ENCODE measurements at places on chromosomes 3 and 15. TPM values are rescaled to one million over a fixed set of nuclear protein-coding genes. Genes with fewer than 3 reads are reported as not detected.

- no peak for DNase-seq
Measured at GRCh38 chr3:56939834-56940233, 120.6 kb upstream of the SPATA12 start.

DNA sequence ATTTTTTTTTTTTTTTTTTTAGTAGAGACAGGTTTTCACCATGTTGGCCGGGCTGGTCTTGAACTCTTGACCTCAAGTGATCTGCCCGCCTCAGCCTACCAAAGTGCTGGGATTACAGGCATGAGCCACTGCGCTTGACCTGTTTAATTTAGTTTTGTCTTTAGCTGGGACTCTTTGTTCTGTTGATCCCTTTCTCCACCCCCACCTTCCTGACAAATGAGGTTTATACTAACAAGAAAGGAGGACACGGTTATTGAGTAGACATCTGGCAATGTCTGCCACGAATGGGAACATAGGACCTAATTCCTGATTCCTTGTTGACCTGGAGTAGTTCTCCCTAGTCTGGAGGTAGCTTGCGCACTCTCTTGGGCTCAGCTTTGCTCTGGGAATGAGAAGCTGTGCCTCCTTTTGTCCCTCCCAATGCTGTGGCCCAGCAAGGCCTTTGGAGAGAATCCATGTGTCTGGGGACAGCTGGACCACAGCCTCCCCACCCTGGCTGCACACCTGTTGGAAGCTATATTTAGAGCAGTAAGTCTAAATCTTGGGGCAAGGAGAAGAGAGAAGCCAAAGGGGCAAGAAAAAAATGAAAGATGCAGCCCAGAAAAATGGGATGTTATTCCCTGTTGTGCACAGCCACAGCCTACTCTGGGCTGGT, 53.2 kb upstream of the ADPGK start:
- no peak for DNase-seq

DNA sequence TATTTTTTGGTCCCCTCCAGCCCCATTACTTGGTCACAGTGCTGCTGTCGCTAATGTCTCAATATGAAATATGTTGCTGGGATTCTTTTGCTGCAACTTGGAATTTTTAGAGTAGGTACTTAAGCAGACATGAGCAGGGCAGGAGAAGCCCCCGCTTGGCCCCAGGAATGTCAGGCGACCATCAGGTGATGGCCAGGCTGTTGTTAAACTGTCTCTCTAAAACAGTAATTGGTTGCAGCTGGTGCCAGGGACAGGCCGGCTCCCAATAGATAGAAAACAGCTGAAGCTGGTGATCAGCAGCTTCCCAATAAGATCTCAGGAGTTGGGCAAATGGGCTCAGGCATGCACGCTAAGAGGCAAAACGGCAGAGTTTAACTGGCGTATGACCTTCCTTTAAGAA, 329.9 kb upstream of the TBL1XR1 start:
- DNase-seq = no peak

FEZF2 gene
- total RNA-seq = not detected

DNA sequence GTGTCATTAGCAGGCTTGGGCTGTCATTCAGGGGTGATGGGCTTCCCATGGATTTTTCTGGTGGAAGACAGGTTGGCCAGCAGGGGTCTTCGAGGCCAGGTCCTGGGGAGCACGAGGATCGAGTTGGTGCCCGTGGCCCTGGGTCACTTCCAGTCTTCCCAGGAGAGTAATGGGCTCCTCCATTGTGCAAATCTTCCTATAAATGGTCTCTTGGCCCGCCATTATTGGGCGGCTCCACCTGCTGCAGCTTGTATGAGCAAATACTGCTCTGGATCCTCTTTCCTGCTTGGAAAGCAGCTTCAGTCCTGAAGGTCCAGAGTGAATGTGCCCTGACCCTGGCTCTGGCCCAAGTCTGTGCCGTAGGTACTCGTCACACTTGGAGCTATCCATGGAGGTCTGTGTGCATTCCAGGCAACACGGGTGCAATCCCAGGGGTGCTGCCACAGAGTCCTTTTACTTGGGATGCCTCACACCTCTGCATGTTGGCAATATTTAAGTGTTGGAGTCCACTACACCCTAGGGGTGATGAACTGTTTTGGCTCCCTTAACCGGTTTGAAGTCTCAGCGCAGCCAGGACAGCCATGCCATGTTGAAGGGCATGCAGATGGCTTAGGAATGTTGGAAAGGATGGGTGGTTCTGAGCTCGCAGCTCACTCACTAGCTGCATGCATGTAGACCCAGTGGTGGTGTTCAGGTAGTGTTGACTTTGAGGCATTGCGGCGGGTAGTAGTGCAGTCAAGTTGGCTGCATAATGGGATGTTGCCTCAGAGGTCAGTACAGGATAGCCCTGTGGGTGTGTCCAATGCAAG, 97.6 kb downstream of the SNRPN start:
- DNase-seq = no peak

DNA sequence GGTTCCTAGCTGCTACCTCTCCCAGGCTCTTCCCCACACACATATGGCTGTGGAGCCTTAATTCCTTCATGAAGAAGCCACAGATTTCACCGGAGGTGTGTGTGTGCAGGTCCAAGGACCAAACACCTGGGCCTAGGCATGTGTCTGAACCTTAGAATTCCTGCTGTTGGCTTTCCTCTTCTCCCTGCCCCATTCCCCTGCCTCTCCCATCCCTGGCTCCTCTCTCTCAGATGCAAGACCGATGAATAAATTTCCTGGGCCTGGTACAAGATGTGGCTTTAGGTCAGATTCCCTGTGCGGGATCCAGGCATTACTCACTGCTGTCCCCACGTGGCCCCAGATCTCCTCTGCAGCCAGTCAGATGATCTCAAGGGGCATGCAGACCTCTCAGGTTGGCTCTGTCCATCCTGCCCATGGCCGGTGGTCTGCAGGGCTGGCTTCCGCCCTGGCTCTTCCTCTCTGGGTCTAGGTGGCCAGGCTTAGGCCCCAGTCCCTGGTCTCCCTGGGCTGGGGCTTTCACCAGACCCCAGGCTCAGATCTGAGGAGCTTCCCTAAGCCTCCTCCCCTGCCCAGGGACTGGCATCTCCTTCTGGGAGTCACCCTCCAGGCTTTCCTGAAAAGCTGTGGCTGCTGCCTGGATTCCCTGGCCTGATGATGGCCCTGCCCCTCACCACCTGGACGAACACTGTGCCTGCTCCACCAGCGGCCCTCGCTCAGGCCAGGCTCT, 20.5 kb downstream of the CCR9 start:
- DNase-seq = peak; percentile 78

DNA sequence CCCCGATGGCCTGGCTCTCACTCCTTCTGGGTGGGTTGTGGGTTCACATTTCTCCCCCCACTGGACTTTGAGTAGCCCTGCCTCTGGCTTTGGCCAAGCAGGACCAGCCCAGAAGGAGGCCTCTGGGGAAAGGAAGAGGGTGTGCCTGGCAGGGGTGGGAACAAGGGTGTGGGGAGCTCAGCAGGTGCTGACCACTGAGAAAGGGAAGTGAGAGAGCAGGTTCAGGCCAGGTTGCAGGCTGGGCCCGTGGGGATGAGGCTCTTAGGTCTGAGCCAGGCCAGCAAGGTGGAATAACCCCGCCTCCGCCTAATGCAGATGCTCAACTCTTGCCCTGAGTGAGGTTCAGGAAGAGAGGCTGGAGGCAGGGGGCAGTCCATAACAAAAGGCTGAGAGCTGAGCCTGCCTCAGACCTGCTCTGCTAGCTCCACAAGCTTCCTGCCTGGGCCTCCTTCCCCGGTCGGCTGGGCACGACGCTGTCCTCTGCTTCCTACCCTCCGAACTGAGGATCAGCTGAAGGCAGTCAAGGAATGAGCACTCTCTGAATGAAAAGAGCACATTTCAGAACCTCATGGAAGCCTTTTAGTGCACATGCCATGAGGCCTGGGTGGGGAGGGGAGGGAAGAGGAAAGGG, 82.7 kb downstream of the TLE3 start:
- DNase-seq = no peak

GRCh38 chr3:120169407-120169806, 75.2 kb upstream of the GSK3B start:
- DNase-seq = no peak

GOLGA8T gene
- total RNA-seq = 0.32 TPM

FRMD4B gene
- total RNA-seq = 9.2 TPM

GRCh38 chr3:15470261-15470660, 42.9 kb downstream of the EAF1 start:
- no peak for DNase-seq

DNA sequence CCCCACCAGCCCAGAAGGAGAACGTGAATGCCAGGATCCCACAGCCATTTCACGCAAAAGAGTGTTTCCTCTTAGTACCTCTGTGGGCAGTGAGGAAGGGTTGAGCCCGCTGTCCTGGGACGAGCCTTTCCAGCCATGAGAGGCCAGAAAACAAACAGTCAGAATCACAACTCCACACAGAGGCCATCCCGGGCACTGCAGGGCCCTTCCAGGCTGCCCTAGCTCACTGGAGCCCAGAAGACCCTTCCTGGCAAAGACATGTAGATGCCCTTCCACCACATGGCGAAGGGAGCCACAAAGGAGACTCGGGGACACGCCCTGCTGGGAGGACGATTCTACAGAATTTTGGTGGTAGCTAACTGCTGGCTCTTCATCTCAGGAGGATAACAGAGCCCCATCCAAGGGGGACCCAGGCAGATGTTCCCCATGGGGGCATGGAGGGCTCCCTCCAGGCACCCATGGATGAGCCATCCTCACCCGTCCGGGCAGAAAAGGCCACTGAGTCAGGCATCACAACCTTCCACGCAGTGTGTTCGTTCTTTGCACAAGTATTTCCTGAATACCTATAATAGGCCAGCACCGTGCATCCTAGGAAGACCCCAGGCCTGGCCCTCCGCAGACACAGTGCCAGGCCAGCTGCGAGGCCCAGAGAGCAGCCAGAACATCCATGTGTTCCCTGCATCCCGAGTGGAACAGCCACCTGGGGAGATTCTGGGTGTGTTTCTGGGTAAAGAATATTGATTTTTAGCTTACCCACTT, 47.2 kb downstream of the SLC12A8 start:
- no peak for DNase-seq

GRCh38 chr3:39260957-39261356, 18.9 kb downstream of the CX3CR1 start:
- peak; percentile 77 for DNase-seq

DNA sequence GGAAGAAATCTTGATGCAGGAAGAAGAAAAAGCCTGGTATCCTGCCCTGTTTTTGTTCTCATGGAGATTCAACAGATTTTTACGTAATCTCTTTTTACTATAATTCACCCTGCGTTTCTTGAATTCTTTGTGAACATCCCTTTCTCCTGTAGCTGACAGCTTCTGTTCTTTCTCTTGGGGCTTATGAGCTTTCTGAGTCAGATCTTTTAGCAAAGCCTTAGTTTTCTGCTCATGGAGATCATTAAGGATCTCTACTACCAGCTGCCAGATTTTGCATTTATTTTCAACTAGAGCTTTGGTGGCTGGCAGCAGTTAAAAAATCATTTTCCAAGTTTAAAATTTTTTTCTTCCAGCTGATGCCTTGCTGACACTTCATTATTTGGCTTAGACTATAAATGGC, 51.6 kb downstream of the MOBP start:
- no peak for DNase-seq

DNA sequence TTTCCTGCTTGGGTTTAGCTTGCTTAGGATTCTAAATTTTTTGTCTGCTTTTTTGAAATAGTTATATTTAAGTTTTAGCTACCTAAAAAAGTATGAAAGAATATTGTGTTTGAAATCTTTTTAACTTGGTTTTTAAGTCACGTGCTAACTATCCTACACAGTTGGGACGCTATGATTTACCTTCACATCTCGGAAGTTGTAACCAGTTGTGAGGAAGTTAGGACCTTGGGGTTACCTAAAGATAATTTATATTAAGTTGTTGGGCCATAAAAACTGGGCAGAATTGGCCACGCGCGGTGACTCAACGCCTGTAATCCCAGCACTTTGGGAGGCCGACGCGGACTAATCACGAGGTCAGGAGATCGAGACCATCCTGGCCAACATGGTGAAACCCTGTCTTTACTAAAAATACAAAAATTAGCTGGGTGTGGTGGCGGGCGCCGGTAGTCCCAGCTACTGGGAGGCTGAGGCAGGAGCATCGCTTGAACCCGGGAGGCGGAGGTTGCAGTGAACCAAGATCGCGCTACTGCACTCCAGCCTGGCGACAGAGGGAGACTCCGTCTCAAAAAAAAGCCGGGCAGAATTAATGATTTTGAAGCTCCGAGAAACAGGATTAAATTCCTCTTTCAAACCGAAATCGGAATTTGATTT, 1.0 kb downstream of the ZFAND6 start:
- peak; percentile 16 for DNase-seq

DNA sequence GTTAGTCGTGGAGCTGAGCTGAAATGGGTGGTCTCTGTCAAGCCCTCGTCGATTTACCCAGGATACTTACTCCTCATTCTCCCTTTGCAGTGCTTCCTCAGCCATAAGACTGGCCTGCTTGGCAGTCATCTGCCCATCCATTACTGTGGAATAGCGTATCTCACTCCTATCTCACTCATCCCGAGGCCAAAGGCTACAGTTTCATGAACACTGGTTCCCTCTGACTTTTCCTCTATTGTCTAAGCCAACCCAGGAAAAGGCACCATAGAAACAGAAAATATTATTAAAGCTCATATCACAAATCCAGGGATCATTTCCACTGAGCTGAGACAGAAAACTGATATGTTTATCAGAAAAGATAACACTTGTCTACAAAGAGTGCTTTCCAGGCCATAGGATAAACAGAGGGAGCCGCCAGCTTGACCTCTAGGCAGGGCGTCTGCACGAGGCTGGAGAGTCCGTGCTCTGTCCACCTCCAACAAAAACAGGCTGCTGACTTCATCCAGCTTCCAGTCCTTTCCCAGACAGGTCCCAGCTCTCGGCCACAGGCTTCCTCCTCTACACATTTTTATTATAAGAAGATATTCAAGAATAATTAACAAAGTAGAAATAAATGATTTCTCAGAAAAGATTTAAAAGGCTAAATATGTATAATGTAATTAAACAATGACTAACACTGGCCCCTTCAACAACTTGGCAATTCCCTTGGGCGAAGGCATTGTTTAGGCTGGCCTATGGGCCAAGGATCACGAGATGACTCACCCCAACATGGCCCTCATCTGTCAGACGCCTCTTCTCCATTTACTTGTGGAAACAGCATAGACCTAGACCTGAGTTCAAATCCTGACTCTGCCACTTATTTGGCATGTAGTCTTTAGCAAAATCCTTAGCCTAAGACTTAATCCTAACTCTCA, 27.4 kb upstream of the BOC start:
- peak; percentile 17 for DNase-seq

Data from astrocyte (in vitro differentiated cells and primary cell).